ENCODE measurements at places on chromosomes 11 and 22.
A peak's percentile ranks its signal among the peaks of the same experiment; 100 is the strongest.

GRCh38 chr11:47501101-47501500 is 51.8 kb downstream of the CELF1 start:
- DNase-seq = no peak

DNA sequence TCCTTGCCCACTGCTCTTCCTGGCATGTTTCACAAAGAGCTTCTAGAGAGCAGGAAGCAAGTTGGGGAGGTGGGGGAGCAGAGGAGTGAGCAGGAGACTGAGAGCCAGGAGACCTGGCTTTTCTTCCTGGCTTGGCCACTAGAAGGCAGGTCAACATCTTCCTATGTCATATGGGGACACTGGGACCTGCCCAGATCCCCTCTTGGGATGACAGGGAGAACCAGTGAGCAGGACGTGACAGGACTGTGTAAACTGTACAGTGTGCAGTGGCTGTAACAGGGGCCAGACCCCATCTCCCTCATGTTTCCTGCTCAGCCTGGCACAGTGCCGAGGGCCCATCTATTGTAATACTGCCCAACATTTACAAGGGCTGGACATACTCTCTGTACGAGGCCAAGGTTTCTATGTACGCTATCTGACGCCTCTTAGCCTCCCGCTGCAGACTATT is 29.4 kb downstream of the GDPD5 start:
- no peak for DNase-seq

DNA sequence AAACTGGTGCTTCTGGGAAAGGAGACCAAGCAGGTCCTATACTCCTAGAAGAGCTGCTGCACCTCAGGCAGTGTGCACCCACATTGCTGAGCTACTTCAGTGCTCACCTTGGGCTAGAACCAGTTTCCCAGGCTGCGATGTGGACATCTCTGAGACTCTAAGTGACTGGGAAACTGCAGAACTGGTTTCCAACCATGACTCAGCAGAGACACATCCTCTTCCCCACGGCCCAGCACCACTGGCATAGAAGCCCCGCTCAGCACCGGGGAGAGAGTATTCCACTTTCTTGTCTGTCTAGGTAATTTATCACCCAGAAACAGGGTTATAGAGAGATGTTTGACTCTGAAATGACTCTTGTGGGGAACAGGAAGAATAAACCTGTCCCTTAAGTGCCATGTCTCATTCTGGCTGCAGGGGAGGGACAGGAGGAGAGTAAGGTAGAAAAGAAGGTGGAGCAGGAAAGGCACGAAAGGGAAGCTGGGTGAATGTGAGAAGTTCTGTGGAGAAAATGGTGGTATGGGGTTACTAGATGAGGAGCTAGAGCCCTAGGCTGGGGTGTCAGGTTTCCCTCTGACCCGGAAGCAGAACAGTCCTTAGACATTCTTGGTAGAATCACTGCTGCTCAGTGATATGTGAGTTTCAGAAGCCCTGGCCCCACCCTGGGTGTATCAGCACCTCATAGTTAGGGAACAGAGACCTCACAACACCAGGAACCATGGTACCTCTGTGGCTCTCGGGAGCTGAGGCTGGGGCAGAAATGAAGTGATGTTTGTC is 340.4 kb upstream of the NCAM1 start:
- DNase-seq = no peak

- no peak for DNase-seq
These were observed 46.3 kb downstream of the GAB2 start for GRCh38 chr11:78371221-78371891.

GRCh38 chr11:121304759-121305158 is 12.2 kb downstream of the SC5D start:
- DNase-seq = no peak

DNA sequence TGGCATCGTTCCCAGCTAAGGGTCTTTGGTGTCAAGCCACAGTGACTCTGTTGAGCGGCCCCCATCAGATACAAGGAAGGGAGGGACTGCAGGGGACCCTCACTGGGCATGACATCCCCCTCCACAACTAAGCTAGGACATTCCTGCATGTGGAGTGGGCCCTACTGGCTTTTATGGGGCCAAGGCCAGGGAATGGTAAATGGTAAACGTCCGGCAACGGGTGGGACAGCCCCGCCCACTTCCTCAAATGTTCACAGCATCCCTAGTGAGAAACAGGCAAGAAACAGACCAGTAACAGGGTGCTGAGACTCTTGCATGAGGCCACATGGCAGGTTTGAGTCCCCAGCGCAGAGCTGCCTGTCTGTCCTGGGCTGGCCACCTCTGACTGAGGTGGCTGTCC is 4.4 kb downstream of the TMPRSS6 start:
- no peak for DNase-seq

DNA sequence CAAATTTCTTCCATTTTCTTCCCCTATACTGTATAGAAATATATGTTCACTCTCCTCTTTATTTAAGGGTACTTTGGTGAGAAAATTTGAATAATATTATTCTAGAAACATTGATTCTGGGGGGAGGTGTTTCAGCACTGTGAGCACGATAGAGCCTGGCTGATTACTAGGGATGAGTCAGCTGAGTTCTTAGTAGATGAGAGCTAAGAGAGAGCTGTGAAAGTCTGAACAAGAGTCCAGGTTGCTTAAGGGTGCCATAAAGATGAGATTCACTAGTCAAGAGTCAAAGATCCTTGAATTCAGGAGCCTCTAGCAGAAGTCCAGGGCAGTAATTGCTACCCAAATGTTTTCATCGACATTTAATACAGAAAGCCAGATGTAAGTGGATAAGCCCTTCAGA is 756.6 kb upstream of the API5 start:
- DNase-seq = no peak

GRCh38 chr11:24496736-24497725 is at the start of gene LUZP2:
Gene LUZP2 (plus strand): TSS chr11:24497053.
- peak; percentile 69 for DNase-seq

GRCh38 chr11:93123351-93123898 is 74.4 kb downstream of the SLC36A4 start:
- no peak for DNase-seq

- no peak for DNase-seq
These were observed 11.3 kb upstream of the SESN3 start for GRCh38 chr11:95242091-95242844.

GRCh38 chr11:48013269-48013901 is 33.0 kb downstream of the PTPRJ start:
- DNase-seq = no peak

- no peak for DNase-seq
These were observed 37.1 kb downstream of the ZNF202 start for GRCh38 chr11:123704341-123704740.

- no peak for DNase-seq
These were observed 31.7 kb downstream of the METTL15 start for GRCh38 chr11:28139841-28140415.

DNA sequence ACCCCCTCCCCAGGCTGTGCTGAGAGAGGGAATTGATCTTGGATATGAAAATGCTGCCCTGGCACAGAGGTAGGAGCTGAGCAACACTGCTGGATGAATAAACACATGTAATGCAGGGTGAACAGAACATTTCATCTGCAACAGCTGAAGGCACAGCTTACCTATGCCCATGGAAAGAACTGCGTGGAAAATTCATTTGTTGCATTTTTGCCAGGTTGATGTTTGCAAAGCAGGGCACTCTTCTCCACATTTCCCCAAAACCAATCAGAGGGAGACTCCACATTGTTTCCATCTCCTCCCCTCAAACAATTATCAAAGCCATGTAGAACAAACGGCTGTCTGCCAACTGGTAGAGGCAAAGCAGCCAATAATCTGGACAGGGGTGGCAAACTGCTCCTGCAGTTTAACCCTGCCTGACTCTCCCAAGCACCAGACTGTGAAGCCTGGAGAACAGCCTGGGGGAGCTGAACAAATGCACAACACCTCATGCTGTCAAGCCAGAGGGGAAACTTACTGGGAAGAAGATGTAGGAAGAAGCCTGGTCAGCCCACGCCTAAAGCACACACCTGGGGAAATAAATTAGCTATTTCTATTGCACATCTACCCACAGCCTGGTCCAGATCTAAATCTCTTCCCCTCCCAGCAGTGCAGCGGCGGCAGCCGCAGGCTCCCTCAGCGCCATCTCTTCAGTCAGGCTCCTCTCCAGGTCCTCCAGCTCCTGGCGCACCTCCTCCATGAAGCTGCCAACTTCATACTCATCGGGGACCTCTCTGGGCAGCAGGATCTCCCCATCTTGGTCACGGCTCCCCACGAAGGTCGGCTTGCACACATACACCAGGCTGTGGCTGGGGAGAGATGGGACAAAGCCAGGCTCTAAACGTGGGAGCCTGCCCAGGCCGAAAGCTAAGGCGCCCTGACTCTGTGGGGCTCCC is 44.3 kb downstream of the DKK3 start:
- DNase-seq = no peak

DNA sequence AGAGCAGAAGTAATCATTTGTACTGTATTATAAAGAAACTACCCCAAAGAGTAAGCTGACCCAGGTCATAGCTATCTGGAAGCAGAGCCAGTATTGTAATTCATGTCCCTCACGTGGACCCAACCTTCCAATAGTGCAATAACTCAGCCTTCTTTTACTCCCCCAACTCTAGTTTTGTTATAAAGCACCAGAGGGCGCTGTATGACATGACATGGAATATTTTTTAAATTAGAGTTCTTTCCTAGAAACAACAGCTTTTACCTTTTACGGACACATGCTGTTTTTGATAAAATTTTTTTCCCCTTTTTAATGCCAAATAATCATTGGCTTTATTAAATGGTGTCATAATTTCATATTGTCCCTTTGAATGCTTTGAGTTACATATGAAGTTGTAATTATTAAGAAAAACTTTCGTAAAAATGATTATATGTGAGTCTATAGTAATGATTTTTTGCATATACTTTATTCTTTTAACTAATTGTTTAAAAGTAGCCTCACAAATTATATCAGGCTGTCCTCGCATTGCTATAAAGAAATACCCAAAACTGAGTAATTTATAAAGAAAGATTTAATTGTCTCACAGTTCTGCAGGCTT is 76.9 kb downstream of the DKK3 start:
- peak; percentile 14 for DNase-seq

DNA sequence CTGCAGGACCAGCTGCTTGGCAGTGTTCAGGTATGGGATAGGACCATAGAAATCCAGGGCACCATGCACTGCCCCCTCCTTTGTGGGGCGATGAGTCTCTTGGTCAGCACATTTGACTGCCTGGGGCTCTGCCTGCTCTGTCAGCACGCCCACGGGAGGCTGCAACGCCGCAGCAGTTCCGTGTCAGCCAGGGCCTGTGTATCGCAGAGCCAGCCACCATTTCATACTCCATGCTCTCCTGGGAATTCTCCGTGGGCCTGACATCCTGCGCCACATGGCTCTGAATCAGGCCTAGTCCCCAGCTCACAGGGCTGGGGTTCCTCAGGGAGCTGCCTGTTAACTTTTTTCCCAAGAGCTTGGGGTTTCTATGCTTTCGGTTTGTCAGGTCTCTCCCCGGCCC is 16.9 kb upstream of the RELT start:
- no peak for DNase-seq

DNA sequence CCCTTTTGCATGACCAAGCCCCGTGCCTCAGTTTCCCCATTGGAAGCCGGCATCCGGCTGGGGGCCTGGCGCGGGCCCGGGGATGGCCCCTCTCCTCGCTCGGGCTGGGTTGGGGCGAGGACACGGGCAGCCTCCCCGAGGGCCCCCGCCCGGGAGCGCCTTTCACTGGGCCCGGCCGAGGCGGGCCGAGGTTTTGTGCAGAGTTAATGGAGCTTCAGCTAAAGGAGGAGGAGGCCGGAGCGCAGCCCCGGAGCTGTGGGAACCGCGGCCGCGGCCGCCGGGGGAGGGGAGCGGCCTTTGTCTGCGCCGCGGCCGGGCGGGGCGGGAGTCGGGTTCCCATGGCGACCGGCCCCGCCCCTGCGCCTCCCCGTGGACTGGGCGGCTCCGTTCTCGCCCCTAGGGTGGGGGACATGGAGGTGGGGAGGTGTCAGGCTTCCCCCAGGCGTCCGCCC is 1.4 kb upstream of the MAPK11 start:
- peak; percentile 89 for DNase-seq

- DNase-seq = peak; percentile 70
These were observed 6.9 kb downstream of the DPAGT1 start for GRCh38 chr11:119094816-119095065.

- no peak for DNase-seq
These were observed 585.8 kb downstream of the BUD13 start for GRCh38 chr11:116187026-116187425.

DNA sequence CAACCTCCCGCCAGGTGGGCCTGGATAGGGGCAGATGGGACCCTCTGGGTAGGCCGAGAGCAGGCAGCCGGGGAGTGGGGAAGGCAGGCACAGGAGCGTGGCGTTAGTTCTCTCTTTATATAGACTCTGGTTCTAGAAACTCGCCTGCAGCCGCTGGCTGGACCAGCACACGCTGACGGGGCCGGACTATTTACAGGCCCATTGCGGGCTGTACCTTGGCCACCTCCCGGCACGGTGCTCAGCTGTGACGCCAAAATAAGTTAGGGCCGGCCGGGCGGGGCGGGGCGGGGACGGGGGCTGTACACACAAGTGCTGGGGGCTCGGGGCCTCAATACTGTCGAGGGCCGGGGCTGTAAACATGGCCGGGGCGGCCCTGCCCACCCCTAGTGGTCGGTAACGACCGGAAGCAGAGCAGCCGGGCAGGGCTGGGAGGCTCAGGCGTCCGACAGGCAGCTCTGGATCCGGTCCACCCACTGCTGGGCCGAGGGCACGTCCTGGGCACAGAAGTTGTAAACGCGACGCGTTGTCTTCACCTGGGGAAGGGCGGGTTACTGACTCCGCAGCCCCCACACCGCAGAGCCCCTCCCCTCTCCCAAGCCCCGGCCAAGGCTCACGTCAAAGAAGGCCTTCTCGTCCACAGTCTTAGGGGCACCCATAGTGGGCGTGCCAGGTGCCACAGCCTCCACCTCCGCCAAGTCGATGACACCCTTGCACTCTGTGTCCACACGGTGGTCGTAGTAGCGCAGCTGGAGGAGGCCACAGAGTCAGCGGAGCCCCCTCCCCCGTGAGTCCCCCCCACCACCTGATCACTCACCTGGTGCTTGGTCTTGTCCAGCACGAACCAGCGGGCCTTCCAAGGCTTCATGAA is 27.9 kb downstream of the SBF1 start:
- no peak for DNase-seq

DNA sequence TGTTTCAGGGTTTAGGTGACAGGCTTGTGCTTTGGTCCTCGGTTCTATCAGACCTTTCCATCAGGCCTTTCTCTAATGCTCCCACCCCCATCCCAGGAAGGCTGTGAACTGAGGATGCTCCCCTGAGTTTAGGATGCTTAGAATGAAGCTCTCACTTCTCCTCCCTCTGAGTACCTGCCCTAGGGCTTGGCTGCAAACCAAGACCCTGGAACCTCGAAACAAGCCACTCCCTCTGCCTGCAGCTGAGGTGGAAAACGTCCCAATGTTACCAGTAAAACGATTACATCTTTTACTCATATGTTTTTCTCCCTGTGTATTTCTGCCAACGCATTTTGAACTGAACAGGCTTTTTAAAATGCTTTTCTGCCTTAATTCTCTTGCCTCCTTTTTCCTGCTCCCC is 54.5 kb upstream of the BMAL1 start:
- no peak for DNase-seq

- no peak for DNase-seq
These were observed 126.7 kb upstream of the B3GAT1 start for GRCh38 chr11:134538742-134539141.

GRCh38 chr22:28012832-28013460 is 93.9 kb upstream of the PITPNB start:
- DNase-seq = no peak
